ENCODE measurements at places on chromosomes 16 and 17.

DNA sequence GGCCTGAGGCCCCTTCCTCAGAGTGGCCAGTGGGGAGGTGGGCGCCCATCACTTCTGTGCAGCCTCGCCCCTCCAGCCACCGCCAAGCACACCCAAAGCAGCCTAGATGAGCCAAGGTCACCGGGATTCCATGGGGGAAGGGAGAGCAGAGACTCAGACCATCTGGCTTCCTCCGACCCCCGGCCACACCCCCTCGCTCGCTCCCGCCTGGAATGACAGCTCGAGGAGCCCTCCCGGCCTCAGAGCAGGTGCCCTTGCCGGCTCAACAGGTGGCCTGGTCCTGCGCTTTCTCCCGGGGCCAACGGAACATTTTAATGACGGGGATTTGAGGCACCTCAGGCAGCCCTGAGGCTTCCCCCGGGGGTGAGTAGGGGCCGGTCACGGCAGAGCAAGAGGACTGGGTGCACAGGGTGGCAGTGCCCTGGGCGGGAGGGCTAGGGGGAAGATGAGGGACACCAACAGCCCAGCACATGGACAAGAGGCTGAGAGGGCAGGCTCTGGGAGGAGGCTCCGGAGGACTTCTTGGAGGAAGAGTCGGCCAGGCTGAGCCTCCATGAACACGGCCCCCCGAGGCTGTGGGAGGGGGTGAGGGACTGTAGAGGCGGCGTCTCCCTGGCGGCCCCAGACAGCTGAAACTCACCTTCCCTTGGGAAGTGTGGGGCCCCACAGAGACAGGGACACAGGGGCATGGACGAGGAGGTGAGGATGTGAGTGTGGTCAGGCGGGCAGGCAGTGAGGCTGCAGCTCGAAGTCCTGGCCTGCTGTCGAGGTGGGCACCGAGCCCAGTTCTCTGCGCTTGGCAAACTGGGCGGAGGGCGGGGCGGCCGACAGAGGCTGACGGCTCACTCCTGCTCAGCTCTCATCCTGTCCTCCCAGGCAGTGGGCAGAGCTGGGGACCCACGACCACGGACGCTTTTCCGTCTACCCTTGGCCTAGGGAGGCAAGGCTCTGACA is 12.5 kb upstream of the C1QTNF8 start:
- no peak for DNase-seq

DNA sequence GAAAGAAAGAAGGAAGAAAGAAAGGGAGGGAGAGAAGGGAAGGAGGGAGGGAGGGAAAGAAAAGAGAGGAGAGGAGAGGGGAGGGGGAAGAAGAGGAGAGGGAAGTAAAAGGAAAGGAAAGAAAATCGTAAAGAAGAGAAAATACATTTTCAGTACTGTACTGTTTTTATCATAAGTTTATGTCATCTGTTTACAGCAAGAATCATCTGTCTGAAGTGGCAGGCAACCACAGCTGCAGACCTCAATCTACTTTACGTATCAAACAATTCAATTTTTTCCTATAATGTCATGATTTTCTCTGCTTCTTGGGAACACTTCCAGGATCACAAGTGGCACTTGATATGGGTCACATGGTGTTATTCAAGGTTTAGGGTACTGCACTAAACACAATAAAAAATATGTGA is 58.3 kb downstream of the USP32 start:
- DNase-seq: no peak

GRCh38 chr17:74379495-74380085 is 12.3 kb downstream of the GPR142 start:
- peak; percentile 93 for DNase-seq

DNA sequence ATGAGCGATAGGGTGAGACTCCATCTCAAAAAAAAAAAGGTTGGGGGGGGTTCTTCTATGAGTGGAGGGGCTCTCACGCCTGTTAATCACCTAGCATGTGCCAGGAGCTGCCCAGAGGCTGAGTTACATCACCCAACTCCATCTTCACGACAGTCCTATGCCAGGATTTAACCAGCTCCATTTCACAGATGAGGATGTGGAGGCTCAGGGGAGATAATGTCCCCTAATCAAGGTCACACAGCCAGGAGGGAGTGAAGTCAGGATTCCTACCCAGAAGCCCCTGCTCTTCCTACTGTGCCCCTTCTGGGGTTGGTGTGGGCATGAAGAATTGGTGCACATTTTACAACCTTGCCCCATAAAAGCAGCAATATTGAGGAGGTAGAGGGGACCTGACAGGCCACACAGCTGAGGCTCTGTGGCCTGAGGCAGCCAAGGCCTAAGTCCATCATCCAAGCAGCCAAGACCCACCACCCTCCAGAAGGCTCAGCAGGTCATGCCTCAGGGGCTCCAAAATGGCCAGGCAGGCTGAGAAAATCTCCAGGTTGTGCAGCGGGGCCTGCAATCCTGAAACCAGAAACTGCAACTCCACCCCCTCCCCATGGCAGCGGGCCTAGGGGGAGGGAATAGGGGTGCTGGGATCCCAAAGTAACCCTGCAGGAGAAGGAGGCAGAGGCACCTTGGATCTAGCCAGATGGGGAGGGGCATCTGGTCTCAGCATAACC is 6.9 kb downstream of the PPY start:
- DNase-seq: no peak

- DNase-seq: no peak
Observed at GRCh38 chr17:40722241-40722640, 18.7 kb upstream of the KRT24 start.

GRCh38 chr17:38605841-38606645 is at the start of gene SRCIN1:
SRCIN1 (minus strand) TSS chr17:38605952; CDS start chr17:38605705, 247 bp downstream.
- peak; percentile 55 for DNase-seq

DNA sequence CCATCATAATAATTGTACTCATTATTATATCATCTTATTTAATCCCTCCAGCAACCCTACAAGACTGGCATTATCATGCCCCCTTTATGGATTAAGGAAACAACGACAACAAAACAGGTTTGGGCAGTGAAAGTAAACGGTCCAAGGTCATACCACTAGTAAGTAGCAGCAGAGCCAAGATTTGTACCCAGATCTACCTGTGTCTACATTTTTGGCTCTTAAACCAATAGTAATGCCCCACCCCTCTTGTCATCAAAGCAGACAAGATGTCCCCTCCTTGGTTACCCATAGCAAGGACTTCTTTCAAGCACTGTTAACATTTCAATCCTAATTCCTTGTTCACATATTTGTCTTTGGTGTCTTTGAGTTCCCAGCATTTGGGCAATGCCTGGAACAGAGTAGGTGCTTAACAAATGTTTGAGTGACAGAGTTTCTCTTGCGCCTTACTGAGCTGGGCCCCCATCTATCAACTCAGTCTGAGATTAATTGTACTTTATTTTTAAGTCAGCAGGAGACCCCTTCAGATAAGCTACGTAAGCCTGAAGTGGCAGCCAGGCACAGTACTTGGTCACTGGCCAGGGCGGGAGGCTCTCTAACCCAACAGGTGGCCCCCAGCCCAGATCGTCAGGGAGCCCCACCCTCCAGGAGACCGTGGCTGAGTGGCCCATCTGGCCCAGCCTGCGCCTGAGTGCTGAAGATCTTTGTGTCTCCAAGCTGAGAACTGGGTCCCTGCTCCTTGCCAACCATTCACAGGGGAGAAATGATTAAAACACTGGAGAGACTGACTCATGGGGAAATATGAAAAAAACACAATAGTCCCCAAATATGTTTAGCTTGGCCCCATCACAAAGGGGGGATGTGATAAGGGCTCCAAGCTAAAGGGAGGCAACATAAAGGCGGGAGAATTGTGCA is 75.8 kb downstream of the AXIN2 start:
- DNase-seq: no peak

DNA sequence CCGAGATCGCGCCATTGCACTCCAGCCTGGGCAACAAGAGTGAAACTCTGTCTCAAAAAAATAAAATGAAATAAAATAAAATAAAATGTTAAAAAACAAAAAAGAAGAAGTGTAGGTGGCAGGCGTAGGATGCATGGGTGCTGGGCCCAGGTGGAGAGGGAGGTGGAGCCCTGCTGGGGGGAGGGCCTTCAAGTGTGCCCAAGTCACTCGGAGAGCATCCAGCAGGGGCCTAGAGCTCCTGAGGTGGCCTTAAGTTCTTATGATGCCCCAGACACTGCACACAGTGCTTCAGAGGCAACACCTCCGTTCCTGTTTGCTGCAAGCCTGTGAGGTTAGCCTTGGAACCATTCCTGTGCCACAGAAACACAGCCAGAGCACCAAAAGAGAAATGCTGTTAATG is 23.2 kb downstream of the IL4R start:
- DNase-seq: no peak

DNA sequence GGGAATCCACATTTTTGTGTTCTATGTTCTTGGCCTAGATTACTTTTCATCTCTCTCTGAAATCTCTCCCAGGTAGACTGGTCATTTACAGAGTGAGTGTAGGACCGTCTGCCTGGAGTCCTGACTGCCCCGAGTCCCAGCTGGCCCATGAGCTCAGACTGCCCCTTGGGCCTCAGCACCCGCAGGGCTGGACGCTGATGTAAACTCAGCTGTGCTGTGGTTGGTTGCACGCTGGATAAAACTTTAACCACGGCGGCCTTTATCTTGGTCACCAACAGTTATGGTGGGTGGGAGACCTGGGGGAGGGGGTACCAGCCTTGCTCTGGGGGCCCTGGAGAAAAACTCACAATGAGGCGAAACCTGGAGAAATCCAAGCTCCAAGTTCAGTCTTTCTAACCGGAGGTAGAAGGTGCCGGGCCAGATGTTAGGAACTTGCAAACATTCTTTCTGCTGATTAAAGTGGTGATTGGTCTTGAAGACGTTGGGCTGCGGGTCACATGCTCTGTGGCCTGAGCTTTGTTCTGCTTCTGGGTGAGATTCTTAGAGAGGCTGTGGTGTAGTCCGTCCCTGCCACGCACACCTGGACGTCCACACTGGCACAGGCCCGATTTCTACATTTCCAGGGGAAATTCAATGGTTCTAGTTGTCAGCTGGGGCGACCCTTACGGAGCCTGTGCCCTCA is 6.9 kb downstream of the METRNL start:
- DNase-seq: peak; percentile 74

GRCh38 chr16:87487361-87487924 is 5.4 kb downstream of the ZCCHC14 start:
- DNase-seq: no peak

DNA sequence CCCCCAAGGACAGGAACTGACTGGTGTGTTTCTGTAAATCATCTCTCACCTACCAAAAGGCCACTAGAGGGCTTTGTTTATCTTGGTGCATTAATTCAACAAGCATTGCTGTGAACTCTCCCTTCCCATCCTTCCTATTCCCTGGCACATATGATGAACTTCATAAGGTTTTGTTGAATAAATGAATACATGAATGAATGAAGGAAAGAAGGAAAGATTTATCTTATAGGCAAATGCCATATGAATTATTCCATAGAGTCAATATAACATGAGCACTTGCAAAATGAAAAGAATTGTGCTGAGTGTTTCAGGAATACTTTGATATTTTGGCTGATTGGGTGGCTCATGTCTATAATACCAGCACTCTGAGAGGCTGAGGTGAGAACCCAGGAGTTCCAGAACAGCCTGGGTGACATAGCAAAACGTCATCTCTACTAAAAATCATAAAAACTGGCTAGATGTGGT is 4.3 kb downstream of the SPDYE4 start:
- peak; percentile 64 for DNase-seq

DNA sequence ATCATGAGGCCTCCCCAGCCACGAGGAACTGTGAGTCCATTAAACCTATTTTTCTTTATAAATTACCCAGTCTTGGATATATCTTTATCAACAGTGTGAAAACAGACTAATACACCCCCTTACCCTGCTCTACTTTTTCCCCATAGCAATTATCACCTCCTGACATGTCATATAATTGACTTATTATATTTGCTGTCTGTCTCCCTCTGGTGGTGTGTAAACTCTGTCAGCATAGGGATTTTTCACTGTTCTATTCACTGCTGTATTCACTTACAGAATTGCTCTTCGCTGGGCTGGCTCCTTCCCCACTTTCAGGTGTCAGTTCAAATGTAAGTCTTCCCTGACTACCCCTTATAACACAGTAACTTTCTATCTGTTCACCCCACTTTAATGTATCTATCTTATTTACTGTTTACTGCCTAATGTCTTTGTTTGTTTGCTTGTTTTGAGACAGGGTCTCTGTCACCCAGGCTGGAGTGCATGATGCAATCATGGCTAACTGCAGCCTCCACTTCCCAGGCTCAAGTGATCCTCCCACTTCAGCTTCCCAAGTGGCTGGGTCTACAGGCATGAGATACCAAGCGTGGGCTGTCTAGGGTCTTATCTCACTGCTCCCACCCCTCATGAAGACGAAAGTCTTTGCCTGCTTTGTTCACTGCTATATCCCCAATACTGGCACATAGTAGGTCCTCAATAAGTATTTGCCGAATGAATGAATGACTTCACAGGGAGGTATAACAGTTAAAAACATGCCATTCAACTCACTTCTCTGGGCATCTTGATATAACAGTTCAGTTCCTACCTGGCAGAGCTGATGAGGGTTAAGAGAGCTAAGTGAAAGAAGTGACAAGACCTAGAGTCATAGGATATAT is 52.4 kb upstream of the CDH3 start:
- DNase-seq: peak; percentile 63

DNA sequence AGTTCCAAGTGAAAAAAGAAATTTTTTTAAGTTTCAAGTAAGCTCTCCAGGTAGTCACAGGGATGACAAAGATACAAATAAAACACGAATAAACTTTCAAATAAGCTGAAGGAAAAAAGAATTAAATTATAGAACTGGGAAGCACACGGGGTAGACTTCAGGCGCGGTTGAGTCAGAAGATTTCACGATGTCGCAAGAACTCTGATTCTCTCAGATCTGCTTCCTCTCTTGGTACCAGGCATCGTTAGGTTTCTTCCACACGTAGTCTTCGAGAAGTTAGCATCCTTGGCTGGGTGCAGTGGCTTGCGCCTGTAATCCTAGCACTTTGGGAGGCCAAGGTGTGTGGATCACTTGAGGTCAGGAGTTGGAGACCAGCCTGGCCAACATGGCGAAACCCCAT is 784.1 kb upstream of the RBFOX1 start:
- no peak for DNase-seq

- DNase-seq: no peak
Observed at GRCh38 chr16:82509691-82510430, 116.9 kb upstream of the CDH13 start.

DNA sequence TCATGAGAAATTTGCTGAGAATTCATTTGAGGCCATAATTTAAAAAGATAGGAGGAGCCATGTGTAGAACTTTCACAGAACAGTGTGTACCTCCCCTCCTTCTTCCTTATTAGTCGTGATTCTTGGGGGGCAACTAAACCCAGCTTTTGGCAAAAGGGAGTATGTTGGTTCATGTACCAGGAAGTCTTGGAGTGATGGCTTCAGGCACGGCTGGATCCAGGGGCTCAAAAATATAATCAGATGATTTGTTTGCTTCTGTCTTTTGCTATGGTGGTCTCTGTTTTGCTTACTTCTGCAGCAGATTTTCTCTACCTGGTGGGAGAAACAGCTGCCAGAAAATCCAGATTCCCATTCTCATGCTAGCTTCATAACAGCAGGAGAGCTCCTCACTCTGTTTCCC is 629.9 kb downstream of the MAF start:
- DNase-seq: no peak

DNA sequence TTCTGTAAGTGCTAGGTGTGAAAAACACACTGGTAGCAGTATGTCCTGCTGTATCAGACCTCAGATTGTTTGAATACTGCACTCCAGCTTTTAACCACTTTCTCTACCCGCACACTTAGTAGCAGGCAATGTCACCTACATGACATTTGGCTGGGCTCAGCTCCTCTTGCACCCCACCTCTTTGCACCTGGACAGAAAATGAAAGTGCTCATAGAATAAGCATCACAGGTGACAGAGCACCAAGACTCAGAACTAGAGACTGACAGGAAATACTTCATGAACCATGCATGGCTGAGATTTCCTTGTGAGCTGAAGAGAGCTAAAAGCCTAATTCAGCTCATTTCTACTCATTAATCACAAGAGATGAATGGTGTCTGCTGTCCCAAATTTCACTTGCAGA is 1014.2 kb upstream of the CDH8 start:
- DNase-seq: no peak

- no peak for DNase-seq
Observed at GRCh38 chr16:6977916-6978315, 354.7 kb upstream of the RBFOX1 start.

Data from hematopoietic multipotent progenitor cell treated with erythropoietin and hydrocortisone succinate and interleukin-3 and kit ligand, for 4 days (in vitro differentiated cells).